NCI-H774 (cell line): ENCODE measurements at places on chromosomes 5 and 9.

- no peak for DNase-seq
These were observed 32.4 kb downstream of the MUSK start for GRCh38 chr9:110700953-110701352.

DNA sequence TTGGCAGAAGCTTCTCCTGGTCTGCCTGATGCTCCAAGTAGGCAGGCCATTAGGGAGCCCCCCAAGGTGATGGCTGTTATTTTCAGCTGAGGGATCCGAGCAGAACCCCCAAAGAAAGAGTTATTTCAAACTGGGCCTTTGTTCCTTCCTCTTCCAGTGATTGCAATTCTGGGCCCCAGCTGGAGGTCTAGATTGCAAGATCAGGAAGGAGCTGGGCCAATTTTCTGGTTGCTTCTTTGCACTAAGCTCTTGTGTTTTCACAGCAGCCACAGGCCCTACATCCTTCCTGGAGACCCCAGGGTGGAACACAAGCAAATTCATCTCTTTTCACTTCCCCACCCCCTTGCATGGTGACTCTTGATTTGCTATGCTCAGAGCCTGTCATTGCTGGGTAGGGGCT lies 215.0 kb downstream of the SEMA6A start:
- DNase-seq = no peak

GRCh38 chr5:84017523-84018172 lies 297.0 kb upstream of the HAPLN1 start:
- no peak for DNase-seq

DNA sequence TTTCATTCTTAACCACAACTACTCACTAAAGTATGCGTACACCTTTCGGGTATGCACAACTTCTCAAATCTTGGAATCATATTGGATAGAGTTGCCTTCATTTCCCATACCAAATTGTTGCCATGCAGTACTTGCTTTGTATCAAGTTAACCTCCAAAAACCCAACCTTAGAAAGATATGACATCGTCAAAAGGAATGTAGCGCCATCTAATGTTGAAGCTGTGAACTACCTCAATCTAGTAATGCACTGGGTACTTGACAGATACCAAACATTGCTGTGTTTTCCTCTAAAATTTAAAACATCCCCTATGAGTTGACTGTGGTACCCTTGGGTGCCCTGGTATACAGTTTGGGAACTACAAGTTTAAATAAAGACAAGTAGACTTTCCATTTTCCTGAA lies 318.4 kb downstream of the ARL15 start:
- DNase-seq = no peak

DNA sequence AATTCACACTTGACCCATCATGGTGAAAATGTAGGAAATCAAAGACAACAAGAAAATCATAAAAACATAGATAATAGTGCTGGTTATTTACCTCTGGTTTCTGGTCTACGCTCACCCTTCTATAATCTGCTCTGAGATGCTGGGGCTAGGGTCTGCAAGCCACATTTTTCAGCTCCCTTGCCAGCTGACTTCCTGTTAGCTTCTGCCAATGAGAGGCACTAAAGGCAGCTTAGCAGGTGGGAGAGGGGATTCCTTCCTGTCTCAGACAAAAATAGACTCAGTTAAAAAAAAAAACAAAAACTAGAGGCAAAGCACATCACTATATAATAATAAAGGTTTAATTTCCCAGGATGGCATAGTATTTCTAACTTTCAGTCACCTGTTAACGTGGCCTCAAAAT lies 20.2 kb upstream of the N4BP3 start:
- DNase-seq = no peak

DNA sequence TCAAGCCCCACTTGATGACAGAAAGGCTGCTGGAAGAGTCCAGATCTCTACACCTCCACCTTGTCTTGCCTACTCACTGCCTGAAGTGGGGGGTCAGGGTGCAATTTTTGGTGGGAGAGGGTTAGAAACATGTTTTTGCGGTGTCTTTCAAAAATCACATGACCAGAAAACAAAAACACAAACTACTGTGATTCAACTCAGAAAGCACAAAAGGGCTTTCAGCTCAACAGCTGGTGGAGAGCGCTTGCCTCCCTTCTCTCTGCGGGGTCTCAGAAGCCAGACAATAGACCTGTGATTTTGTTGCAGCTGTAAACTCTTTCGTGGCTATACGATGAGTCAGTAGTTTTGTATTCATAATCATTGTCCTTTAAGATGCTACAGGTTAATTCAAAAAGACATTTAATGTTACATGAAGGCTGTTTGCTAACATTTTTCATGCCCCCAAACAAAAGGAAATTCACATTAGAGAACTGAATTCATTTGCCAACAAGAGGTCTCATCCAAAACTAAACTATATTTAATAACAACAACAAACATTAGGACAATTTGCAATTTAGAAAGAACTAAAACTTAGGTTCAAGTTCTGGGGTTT lies 172.6 kb upstream of the RAI14 start:
- peak; percentile 19 for DNase-seq

GRCh38 chr9:91332546-91333231 lies 29.0 kb downstream of the AUH start:
- DNase-seq = no peak

DNA sequence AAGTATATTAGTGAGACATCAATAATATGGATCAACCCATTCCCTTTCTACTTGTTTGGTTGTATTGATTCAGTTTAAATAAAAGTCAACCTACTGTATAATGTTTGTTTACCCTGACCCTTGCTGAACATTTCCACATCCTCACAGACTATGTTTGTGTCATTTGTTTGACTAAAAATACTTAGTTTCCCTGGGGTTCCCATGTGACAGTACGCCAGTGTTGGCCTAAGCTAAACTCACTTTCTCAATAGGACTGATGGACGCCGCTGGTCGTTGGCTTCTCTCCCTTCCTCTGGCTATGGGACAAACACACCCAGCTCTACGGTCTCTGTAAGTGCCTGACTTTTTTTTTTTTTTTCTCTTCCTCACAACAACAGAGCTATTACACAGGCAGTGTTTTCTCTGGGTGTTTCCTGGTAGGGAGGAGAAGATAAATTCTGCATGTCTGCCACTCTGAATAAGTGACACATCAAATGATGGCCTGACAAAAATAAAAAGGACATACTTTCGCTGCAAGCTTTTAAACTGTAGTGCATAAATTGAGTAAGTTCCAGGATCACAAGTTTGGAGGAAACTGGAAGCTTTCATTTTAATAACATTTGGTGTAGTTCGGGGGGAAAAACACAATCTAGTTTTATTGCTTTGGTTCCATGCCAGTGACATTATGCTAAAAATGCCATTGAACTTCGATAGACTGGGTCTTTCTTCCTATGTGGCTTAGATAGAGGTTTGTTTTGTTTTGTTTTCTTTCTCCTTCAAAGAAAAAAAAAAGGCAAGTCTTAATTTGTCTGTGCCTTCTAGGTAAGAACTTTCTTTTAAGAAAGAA lies 101.0 kb downstream of the CD180 start:
- peak; percentile 15 for DNase-seq

DNA sequence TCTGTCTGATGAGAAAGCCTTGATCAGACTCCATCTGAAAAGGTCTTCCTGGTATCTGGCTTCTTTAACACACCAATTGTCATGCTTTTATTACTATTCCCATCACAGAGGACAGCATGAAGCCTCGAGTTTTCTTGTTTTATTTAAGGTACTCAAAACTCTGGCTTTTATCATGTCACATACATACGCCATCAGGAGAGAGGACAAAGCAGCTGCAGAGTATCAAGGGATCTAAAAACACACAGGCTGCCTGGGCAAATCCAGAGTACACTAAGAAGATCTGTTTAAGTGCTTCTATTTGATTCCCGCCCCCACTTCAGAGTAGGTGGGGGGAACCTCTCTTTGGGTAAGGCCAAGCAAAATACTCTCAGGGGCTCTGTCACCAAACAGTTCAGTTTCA lies 277.2 kb downstream of the SPOCK1 start:
- no peak for DNase-seq

DNA sequence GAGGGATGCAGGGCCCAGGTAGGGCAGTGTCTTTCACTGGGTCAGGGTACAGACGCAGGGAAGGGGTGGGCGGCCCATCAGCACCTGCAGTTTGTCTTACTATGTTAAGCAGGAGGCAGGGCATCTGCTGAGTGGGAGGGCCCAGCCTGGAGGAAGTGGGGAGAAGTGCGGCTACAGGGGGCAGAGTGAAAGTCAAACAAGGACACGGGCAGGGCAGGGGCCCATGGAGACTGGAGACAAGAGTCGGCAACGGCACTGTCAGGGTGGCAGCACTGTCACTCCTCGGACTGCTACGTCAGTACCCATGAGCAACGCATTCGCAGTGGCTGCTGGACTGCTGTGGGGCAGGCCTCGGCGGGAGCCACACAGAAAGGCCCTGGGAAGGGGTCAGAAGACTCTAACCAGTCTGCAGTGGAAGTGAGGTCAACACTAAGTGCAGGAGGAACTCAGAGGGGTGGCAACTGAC lies 19.7 kb downstream of the CAMSAP1 start:
- no peak for DNase-seq

DNA sequence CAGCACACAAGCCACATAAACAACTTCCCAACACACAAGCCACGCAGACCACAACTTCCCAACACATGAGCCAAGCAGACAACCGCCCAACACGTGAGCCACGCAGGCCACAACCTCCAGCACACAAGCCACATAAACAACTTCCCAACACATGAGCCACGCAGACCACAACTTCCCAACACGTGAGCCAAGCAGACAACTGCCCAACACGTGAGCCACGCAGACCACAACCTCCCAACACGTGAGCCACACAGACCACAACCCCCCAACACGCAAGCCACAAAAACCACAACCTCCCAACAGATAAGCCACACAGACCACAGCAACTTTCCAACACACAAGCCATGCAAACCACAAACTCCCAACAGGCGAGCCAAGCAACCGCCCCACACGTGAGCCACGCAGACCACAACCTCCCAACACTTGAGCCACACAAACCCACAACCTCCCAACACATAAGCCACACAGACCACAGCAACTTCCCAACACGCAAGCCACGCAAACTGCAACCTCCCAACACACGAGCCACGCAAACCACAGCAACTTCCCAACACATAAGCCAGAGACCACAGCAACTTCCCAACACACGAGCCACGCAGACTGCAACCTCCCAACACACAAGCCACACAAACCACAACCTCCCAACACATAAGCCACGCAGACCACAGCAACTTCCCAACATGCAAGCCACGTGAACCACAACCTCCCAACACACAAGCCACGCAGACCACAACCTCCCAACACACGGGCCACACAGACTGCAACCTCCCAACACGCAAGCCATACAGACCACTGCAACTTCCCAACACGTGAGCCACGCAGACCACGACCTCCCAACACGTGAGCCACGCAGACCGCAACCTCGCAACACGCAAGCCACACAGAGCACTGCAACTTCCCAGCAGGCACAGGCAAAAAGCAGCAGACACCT lies 10.1 kb downstream of the BRD9 start:
- no peak for DNase-seq

GRCh38 chr9:112853882-112854585 lies 36.6 kb downstream of the SLC46A2 start:
- no peak for DNase-seq

GRCh38 chr5:106127985-106128384 lies 1542.8 kb downstream of the EFNA5 start:
- DNase-seq = no peak

DNA sequence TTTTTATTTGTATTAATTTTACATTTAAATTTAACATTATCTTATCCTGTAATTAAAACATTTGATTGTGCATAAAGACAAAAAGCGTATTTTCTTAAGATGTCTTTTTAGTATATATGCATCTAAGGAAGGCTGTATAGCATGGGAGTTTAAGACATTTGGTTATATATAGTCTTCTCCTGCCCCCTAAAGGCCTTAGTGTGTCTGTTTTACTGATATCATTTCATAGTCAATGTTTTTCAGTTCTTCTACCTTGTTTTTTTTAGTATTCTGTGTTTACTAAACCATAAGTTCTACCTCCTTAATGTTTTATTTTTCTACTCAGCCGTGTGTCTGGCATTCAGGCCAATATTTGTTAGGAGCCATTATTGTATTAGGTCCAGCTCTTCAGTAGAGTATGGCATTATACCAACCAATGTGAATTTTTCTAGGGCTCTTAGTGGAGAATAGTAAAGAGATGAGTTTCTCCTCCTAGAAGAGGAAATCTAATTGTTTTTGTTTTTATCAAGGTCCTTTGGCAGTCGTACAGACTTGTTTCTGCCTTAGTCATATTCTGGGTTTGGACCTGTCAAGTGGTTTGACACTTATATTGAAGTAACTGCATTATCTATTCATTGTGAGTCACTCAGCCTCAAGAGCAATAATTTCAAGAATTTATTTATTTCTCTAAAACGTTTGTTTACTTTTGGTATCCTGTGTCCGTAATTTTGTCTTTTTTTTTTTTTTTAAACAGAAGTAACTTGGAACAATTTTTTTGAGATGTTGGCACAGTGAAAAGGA lies 74.8 kb downstream of the SLF1 start:
- DNase-seq = no peak

DNA sequence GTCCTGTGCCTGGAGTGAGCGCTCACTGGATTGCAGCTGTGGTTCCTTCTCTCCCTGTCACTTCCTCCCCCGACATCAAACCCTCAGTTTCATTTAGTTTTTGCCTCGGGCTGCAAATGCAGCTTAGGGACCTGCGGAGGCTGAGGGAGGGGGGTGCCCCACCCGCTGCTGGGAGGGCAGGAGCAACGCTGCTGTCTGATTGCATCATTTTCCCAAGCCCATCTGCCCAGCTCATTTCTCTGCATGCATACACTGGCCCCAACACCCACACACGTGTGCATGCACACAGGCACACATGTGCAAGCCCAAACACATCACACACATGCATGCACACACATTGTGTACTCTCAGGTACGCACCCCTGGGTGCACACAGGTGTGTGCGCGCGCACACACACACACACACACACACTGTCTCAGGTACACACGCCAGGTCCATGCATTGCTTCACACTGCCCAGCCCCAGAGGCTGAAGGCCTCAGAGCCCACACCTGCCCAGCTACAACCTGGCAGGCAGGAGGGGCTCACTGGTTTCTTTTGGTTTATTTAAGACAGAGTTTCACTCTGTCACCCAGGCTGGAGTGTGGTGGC lies 3.4 kb downstream of the ASS1 start:
- DNase-seq = no peak

DNA sequence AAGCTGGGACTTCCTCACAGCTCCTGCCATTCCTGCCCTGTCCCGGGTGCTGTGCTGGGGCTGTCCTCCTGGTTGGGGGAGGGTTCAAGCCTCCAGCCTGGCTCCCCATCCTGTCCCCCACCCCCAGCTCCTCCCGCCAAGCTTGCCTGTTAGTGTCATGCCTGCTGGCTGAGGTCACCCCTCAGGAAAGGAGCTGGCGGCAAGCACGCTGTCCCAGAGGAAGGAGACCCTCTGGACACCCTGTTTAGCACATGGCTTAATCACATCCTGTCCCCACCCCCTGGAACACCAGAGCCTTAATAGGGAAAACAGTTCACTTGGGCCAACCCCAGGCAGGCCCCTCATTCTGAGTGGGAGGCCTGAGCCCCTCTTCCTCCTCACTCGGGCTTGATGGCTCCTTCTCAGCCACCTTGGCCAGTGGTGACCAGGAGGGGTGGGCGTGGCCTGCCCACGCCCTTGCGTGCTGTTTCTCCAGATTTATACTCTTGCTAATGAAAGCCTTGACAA lies 9.2 kb upstream of the PHYHD1 start:
- no peak for DNase-seq
